ENCODE measurements at places on chromosomes 4 and X. TPM values are rescaled to one million over a fixed set of nuclear protein-coding genes. Genes with fewer than 3 reads are reported as not detected.

WDR45 gene
- total RNA-seq = 20.5 TPM

GYG2 gene
- 15.4 TPM for total RNA-seq

MAGEA9B gene
- total RNA-seq = not detected

SAGE1 gene
- total RNA-seq = not detected

FGF13 gene
- total RNA-seq = not detected

PSAPL1 gene
- total RNA-seq = not detected

TKTL2 gene
- total RNA-seq = not detected

ADH1B gene
- total RNA-seq = 0.09 TPM

DGKK gene
- not detected for total RNA-seq

STK32B gene
- 1.6 TPM for total RNA-seq

XAGE1A gene
- total RNA-seq = not detected

JCHAIN gene
- total RNA-seq = not detected

STPG2 gene
- 0.05 TPM for total RNA-seq

TCEAL6 gene
- not detected for total RNA-seq

RIPPLY1 gene
- total RNA-seq = not detected

PABPC1L2B gene
- not detected for total RNA-seq

CENPVL3 gene
- not detected for total RNA-seq

MOB1B gene
- total RNA-seq = 29.8 TPM

ZNF157 gene
- 0.09 TPM for total RNA-seq

GPR50 gene
- total RNA-seq = not detected

IBSP gene
- total RNA-seq = not detected

HHIP gene
- total RNA-seq = 0.59 TPM

DAPP1 gene
- total RNA-seq = not detected

TMEM128 gene
- 18.4 TPM for total RNA-seq

GYPA gene
- total RNA-seq = not detected

GALNTL6 gene
- not detected for total RNA-seq

SSX1 gene
- total RNA-seq = not detected

MAGEC3 gene
- total RNA-seq = not detected

GYPB gene
- total RNA-seq = not detected

CFAP99 gene
- not detected for total RNA-seq

ELF4 gene
- total RNA-seq = 13.1 TPM
